ENCODE measurements at places on chromosomes 1 and 21.

GRCh38 chr1:81547261-81547911, 253.3 kb upstream of the ADGRL2 start:
- no peak for DNase-seq

DNA sequence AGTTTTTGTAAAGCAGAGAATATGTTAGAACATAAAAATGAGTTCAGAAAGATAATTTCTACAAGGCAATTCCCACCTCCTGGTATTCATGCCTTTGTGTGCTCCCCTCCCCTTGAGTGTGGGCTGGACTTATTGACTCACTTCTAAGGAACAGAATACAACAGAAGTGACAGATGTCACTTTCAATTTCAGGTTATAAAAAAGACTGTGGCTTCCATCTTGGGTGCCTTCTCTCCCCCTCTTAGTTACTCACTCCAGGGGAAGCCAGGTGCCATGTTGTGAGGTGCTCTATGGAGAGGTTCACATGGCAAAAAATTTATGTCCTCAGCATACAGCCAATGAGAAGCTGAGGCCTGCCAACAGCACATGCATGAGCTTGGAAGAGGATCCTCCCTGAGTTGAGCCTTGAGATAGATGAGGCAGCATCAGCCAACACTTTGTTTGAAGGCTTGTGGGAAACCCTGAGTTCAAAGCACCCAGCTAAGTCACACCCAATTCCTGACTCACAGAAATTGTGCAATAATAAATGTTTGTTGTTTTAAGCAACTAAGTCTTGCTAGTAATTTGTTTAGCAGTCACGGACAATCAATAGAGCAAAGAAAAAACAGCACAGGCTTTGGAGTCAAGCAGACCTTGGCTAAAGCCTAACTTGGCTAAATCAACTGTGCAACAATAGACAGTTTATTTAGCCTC, 73.5 kb upstream of the NGF start:
- DNase-seq, result no peak

DNA sequence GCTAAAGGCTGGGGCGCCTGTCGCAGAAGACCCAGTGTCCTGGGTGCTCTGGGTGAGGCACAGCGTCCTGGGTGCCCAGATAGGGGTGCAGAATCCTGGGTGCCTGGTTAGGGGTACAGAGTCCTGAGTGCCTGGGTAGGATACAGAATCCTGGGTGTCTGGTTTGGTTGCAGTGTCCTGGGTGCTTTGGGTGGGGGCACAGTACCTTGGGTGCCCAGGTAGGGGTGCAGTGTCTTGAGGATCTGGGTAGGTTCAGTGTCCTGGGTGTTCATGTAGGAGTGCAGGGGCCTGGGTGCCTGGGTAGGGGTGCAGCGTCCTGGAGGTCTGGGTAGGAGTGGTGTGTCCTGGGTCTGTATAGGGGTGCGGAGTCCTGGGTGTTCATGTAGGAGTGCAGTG, 178.7 kb downstream of the CAMTA1 start:
- DNase-seq, result no peak

- DNase-seq, result no peak
Measured at GRCh38 chr1:164695956-164696665, 137.1 kb downstream of the PBX1 start.

DNA sequence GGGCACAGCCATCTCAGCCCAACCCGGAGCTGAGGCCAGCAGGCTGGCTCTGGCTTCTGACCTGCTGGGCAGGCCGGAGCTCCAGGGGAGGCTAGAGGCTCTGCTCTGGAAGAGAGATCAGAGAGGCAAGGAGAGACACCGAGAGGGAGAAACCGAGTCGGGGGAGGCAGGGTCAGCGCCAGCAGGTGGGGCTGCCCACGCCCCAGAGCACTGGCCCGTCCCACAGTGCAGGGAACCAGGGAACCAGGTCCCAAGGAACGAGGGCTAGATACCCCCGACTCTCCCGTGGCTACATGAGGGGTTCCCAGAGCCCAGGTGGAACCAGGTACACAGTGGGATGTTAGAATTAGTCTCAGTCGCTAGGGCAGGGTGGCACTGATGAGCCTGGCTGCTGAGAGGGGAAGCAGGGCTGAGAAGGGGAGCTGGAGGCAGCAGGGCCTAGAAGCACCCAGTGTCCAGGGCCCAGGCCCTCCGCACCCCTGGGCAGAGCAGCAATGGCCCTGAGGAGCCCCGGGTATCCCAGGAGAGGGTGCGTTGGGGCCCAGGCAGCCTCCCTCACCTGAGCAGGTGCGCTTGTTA, 2.1 kb downstream of the MASP2 start:
- DNase-seq, result no peak

GRCh38 chr1:15691434-15692032, 7.4 kb downstream of the PLEKHM2 start:
- DNase-seq, result no peak

DNA sequence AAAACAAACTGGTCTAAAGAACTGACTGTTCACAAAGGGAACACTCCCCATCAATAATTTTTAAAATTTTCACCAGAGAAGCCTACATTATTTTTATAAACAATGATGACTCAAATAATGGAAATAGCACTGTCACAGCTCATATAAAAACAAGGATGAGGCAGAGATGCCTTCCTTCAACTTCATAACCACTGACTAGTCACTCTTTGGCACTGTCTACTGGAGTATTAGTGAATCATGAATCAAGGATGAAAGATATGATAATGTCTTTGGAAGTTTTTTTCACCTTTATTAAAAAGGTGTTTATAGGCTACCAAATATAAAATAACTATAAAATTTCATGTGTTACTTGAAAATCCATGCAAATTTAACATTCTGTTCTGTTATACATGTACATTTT, 316.9 kb downstream of the VAV3 start:
- no peak for DNase-seq

GRCh38 chr1:95744731-95745130, 510.7 kb downstream of the RWDD3 start:
- DNase-seq, result no peak

GRCh38 chr1:119594376-119594775, 53.7 kb downstream of the ZNF697 start:
- no peak for DNase-seq

- DNase-seq, result no peak
Measured at GRCh38 chr1:91993256-91993655, 36.5 kb upstream of the EPHX4 start.

- DNase-seq, result no peak
Measured at GRCh38 chr1:15308135-15308534, 61.1 kb downstream of the FHAD1 start.

GRCh38 chr1:43098200-43098599, 73.9 kb downstream of the EBNA1BP2 start:
- DNase-seq, result no peak

GRCh38 chr1:230822092-230822581, 46.2 kb downstream of the C1orf198 start:
- DNase-seq, result no peak

All from stimulated activated CD8-positive, alpha-beta memory T cell treated with anti-CD3 and anti-CD28 coated beads, Interleukin-12 subunit alpha, Interleukin-12 subunit beta, amount 100 ng/mL, for 1 hour (primary cell).